ENCODE measurements at places on chromosomes 6 and 20.

- DNase-seq = no peak
Measured at GRCh38 chr20:37816726-37817125, 86.2 kb upstream of the VSTM2L start.

GRCh38 chr6:144899161-144899560 is 614.0 kb downstream of the UTRN start:
- DNase-seq = peak; percentile 88

GRCh38 chr6:105388392-105388791 is 14.5 kb downstream of the PREP start:
- no peak for DNase-seq

DNA sequence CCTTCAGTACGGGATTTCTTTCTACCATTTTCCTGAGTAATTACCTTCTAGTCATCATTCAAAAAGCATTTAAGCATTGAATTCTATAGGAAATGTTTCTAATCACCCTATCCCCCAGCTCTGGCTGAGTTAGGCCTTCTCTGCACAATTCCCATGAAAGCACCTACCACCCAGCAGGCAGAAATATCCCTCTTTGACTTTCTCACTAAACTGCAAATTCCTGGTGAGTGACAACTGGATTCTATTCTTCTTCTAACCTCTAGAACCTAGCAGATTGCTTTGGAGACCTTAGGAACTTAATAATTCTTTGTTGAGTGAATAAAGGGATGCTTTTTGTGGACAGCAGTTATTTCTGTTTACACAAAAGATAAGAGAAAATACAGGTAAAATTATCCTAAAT is 328.7 kb downstream of the LAMA2 start:
- no peak for DNase-seq

DNA sequence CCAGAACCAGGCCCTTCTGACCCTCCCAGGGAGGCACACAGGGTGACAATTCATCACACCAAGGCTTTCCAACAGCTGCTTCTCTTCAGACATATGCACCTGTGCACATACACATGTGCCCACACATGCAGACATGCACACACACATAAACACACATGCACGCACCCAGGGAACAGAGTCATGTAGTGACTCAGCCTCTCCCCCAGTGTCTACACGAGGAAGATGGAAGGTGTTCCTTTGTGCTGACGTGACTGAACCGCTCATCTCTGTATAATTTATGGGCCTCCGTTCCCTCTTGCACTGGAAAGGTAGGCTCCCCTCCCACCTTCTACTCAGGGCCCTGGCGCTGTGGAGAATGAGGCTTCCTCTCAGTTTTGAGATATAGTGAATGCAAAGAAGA is 23.8 kb upstream of the PLEKHG1 start:
- DNase-seq = no peak

DNA sequence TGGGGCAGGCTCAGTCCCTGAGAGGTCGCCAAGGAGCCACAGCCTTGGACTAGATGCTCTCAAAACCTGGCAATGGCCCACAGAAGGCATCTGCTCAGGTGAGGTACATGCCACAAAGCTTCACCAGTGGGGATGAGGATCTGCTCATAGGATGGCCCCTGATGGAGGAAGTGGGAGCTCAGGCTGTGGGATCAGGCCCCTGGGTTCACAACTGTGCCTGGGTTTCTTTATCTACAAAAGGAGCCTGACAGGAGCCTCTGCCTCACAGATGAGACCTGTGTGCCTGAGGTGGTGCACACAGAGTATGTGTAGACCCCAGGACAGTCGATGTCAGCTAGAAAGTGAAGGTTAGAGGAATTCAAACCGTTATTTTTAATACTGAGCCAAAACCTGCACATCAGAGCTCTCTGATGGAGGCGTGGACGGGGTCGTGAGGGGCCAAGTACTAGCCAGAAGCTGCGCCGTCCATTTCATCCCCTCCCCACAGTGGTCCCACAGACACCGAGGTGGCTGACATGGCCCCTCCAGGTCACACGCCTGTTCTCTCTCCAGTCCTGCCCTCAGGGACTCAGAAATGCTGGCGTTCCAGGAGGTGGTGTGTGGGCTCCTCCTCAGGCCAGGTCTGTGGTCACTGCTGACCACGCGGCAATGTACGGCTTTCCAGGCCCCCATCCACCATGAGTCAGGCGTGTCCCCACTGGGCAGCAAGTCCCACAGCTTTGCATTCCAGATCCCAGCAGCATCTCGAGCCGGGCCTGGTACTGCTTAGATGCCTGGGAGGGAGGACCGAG is 33.3 kb downstream of the NTSR1 start:
- DNase-seq = no peak

GRCh38 chr20:4056880-4057279 is 41.5 kb upstream of the RNF24 start:
- no peak for DNase-seq

GRCh38 chr6:14040042-14040441 is 77.5 kb upstream of the CD83 start:
- DNase-seq = no peak

- DNase-seq = no peak
Measured at GRCh38 chr6:49805246-49805645, 18.2 kb upstream of the PGK2 start.

DNA sequence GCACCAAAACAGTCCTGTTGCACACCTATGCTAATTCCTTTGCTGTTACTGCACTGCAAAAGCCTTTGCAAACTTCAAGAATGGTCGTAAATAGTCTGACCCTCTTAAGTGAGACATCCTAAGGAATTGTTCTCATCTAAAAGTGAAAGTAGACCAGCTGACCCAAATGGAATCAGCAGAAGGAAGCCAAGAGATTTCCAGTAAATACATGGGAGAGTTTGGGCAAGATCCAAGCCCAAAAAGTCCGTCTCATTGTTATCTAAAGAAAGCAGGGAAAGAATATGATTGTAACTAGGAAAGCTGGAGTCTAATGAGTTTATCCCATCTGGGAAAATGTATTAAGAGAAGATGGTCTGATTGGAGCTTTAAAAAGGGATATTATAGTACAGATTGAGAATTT is 43.0 kb upstream of the HIVEP1 start:
- peak; percentile 51 for DNase-seq

- peak; percentile 89 for DNase-seq
Measured at GRCh38 chr6:135962731-135963130, 111.2 kb downstream of the PDE7B start.

DNA sequence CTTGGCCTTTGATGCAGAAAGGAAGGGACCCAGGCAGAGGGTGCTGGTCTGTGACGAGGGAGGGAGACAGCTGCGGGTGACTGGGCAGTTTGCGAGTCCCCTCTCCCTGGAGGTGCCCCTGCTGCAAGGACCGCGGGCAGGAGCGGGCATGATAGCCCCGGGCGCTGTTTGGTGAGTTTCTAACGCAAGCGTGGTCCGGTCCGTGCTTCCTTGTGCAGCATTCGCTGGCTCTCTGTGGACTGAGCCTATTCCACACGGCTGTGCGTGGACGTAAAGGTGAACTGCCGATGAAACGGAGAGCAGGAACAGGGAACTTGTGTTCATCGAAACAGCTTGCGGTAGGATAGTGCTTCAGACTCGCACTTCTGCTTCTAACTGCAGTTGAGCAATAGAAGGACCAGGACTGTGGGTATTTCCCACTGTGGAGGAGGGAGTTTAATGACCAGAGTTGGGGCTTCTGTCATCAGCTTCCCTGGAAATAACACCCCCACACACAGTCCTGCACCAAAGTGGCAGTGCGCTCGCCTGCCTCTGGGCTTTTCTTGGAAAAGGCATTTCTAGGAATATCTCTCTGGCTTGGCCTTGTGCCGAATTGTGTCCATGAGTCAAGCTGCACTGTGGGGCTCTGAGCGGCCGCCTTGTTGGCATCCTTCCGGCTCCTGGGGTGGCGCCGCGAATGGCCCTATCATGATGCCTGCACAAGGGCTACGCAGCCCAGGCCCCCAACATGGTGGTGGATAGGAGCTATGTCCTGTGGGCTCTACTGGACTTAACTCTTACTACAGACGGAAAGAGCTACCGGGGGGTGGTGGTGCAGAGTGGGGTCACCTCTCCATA is 48.9 kb downstream of the DUSP22 start:
- DNase-seq = no peak

DNA sequence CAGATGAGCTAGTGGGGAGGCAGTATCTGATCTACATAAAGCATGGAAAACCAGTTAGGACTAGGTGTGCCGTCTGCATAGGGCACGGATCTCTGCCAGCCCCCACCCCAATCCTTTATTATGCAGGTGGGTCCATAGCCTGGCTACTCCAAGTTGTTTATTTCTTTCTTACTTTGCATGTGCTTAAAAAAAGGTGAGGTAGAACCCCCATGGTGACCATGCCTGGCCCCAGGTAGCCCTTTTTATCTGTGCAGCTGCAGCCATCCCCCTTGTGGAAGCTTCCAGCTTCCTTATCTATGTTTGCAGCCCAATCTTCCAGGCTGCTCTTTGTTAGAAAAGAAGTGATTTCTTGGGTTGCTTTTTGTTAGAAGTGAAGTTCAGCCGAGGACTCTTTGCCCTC is 9.0 kb upstream of the TREM2 start:
- DNase-seq = no peak

GRCh38 chr6:7859591-7859990 is 51.0 kb downstream of the TXNDC5 start:
- DNase-seq = no peak

- DNase-seq = no peak
Measured at GRCh38 chr20:37384683-37385174, 38.8 kb downstream of the SRC start.

GRCh38 chr20:58868795-58869194 is 16.3 kb downstream of the GNAS start:
- no peak for DNase-seq

DNA sequence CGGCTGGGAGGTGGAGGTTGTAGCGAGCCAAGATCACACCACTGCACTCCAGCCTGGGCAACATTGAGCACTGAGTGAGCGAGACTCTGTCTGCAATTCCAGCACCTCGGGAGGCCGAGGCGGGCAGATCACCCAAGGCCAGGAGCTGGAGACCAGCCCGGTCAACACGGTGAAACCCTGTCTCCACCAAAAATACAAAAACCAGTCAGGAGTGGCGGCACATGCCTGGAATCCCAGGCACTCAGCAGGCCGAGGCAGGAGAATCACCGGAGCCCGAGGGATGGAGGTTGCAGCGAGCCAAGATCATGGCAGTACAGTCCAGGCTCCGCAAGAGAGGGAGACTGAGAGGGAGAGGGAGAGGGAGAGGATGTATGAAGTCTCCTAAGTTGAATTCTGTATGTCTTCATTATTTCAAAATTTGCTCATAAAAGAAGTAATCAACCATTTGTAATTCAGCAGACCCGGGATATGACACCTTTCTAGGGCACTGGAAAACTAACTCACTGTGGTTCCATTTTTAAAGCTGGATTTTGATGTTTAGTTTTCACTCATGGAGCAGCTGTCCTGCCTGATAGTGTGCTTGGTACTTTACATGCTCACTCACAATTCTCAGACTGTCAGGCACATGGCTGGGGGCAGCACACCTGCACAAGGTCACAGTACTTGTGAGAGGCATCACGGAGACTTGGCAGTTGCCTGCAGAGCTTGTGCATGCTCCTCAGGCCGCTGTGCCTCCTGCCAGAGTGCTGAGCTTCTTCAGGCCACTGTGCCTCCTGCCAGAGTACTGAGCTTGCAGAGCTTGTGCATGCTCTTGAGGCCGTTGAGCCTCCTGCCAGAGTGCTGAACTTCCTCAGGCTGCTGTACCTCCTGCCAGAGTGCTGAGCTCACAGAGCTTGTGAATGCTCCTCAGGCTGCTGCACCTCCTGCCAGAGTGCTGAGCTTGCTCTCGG is 106.2 kb downstream of the ERMARD start:
- no peak for DNase-seq

- DNase-seq = no peak
Measured at GRCh38 chr6:33071569-33071968, 1.9 kb downstream of the HLA-DPA1 start.

DNA sequence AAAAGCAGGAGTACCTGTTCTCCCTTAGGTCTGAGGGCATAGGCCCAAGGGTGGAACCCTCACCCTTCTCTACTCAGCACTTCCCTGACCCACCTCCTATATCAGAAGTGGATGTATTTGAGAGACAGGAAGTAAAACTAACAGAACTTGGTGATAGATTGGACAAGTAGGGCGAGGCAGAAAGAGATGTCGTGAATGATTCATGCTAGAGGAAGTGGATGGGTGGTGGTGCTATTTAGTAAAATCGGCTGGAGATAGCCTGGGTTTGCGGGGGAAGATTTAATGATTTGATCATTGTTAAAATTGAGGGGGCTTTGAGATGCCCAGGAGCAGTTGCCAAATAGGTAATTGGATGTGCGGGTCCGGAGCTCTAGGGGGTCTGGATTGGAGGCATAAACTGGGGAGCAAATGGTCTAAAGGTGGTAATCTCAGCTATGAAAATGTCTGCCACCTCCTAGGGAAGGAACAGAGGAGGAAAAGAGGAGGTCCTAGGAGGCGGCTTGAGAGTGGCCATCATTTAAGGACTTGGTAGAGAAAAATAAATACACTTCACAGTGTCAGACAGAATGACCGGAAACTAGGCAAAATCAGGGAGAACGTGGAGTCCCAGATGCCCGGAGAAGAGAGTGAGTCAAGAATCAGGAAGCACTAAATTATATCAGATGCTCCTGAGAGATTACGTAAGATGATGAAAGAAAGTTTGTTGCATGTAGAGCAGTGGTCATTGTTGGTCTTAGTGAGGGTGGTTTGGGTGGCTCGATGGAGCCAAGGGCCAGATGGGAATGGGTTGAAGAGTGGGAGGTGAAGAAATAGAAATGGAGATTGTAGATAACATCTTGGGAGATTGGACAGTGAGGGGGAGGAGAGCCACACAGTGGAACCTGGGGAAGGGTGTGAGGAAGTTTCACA is 142.0 kb downstream of the CEP57L1 start:
- no peak for DNase-seq

DNA sequence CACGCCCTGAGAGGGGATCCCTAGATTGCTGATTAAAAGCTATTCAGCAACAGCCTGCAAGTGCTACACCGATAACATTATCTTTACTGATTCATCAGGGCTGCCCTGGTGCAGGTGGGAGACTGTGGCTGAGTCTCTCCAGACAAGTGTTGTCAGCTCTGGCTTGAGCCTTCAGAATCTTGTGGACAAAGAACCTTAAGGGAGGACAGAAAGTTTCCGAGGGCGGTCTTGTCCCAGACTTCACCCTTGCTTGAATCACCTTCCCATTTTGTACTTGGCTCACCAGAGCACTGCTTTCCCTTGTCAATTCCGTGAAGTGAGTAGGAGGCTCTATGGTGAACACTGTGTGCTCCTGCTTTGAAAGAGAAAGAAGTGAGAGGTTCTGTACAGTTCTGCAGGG is 88.6 kb upstream of the PCSK2 start:
- no peak for DNase-seq

- DNase-seq = no peak
Measured at GRCh38 chr20:5746064-5746463, 4.1 kb upstream of the SHLD1 start.
